ENCODE measurements at places on chromosomes 5 and 9.

GRCh38 chr5:139382807-139383206, 290 bp downstream of the SLC23A1 start:
- no peak for DNase-seq

GRCh38 chr9:130078547-130078946, 24.8 kb downstream of the GPR107 start:
- DNase-seq = no peak

- no peak for DNase-seq
Observed at GRCh38 chr9:74838351-74838750, 49.4 kb downstream of the TRPM6 start.

GRCh38 chr9:104774831-104775573, 11.1 kb downstream of the NIPSNAP3B start:
- DNase-seq = no peak

DNA sequence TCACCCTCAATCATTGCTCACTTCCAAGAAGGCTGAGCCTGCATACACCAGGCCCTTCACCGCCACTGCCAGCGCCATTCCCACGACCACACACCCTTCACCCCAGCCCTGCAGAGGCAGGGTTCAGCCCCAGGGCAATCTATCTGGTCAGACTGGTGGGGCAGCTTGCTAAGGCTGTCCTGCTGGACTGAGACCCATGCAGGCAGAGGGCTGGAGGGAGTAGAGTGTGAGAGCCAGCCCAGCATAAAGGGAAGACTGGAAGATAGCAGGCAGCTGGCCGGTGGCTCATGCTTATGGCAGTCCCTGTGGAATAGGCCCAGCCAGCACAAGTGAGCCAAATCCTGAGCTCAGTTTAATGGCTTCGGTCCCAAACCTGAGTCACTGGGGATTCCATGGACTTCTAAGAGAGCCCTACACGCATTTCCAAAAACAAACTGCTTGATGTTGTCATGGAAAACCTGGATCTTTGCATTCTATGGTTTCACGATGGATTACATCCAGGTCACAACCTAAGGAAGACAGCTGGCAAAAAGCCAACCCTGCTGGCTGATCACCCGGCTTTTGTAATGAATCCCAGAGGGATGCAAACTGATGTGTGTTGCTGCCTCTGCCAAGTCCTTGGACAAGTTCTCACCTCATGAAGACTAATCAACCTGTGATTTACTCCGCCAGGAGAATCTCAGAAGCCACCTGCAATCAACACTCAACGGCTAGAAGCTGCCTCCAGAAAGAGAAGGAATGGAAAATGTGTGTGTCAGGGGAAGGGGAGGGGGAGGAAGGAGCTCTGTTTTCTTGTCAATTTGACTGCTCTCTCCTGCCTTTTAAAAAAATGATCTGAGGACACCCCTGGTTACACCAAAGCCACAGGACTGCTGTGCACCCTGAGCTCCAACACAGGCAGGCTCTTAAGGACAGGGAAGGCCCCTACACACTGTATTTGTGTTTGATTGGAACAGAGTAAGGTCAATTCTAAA, 143.6 kb downstream of the LHFPL2 start:
- DNase-seq = peak; percentile 100

GRCh38 chr5:173925449-173926071, 37.4 kb downstream of the CPEB4 start:
- no peak for DNase-seq

- no peak for DNase-seq
Observed at GRCh38 chr9:85151162-85151561, 481.6 kb downstream of the NTRK2 start.

DNA sequence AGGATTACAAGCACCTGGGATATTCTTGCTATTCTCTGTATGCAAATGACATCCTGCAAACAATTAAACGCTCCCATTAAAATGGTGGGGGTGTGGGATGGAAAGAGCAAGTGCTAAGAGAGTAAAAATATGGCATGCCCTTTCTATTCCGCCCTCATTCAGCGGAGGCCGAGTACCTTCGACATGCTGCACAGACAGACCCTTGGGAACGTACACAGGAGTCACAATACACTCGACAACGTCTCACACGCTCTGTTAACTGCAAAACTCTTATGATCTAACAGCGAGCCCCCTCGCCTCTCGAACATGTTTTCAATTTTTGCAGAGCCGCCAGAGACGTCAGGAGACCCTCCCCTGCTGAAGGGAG, 322.2 kb downstream of the CEMIP2 start:
- DNase-seq = no peak

DNA sequence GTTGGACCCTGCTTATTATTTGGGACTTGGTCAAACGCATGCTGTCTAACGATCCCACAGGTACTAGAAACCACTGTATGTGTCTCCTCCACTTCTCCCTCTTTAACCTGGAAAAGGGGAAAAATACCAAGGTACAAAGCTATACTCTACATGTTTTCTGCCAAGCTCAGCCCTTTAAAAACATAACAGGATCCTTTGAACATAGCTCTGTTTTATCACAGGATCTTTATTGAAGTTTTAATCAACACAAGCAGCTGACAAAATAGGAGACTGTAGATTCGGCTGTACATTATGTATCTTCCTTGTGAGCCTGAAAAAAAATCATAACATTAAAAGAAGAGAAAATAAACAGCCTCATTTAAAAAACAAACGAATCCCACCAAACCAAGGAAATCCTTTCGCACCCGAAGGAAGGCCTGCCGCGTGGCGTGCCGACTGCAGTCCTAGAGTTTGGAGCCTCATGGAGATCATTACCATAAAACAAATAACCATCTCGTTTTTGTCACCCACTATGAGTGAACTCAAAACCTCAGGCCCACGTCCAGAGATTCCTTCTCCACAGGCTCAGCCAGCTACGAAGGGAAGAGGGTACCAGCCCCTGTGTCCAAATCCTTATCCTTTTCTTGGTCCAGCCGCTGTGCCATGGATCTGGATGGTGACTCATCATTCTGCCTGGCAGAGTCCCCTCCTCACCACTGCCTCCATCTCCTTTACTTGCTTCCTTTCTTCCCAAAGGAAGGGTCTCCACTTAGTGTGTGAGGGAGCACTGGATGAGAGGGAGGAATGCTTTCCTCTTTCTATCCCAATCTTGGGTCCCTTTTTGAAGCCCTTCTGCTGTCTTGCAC, 651.1 kb downstream of the CCDC171 start:
- DNase-seq = peak; percentile 42
